ENCODE measurements at places on chromosomes 1 and 21.

GRCh38 chr1:3402258-3403010 lies 52.0 kb upstream of the ARHGEF16 start:
- DNase-seq: no peak

GRCh38 chr1:10472220-10473144 lies at the start of gene DFFA:
TSS of gene DFFA (minus strand) at chr1:10472529. CDS start at chr1:10472458, 71 bp downstream.
- peak; percentile 96 for DNase-seq

DNA sequence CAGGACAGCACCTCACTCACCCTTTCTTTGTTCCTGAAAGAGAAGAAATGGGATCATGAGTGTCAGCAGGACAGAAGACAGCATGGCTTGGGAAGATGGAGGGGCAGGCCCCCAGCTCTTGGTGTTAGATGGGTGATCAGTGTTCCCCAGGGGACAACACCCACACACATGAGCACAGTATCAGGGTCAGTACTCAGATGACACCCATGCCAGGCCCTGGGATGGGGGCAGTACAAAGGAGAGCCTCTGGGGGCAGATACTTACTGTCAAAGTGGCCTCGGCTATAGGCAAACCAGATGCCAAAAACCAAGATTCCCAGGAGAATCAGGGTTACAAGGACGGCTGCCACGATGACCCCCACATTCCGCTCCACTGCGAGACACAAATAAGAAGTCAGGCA lies 21.6 kb downstream of the F11R start:
- DNase-seq: no peak

DNA sequence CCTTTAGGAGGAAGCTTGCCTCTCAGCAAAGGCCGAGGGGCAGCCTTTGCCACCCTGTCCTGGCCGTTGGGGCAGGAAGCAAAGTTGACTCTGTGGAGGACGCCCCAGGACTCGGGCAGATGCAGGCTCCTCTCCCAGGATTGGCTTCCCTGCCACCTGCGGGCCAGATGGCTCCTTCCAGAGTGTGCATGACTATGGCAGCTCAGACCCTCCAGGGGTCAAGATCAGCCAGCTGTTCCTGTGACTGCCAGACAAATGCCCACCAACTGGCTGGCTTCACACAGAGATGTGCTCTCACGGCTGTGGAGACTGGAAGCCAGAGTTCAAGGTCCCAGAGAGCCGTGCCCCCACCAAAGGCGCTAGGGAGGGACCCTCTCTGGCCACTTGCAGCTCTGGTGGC lies 87.0 kb upstream of the VAMP3 start:
- DNase-seq: no peak

GRCh38 chr1:153597206-153597605 lies 15.7 kb downstream of the S100A16 start:
- peak; percentile 76 for DNase-seq

DNA sequence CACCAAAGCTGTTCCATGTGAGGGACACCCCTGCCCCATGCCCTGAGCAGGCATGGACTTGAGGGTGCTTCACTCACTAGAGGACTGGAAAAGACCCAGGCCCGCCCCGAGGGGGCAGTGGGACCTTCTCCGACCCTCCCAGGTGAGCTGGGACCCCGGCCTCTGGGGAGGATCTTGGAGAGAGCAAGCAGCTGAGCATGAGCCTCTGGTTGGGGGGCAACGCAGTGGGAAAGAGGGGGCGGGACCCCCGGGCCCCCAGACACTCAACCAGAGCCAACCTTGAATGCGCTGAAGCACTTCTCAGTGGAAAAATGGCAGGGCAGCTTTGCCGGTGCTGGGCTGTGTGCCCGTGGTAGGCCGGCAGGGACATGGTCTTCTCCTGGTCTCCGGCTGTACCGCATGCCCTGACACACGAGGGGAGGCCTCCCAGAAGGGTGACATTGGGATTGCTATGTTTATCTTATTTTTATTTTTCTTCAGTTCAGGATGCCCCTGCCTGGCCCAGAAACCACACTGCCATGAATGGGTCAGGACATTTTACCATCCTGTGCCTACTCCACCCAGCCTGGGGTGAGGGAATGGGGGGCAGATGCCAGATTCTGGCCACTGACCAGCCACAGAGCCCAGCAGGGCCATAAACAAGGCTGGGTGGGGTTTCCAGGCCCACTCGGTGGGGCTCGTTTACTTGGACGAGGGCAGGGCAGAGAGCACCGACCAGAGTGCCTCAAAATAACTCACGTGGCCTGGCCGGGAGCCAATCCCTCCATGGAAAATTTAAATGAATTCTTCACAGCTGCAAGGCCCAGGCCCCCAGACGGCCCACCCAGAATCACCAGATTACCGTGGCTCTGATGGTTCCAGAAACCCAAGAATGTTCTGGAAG lies 17.2 kb upstream of the LAPTM5 start:
- no peak for DNase-seq

DNA sequence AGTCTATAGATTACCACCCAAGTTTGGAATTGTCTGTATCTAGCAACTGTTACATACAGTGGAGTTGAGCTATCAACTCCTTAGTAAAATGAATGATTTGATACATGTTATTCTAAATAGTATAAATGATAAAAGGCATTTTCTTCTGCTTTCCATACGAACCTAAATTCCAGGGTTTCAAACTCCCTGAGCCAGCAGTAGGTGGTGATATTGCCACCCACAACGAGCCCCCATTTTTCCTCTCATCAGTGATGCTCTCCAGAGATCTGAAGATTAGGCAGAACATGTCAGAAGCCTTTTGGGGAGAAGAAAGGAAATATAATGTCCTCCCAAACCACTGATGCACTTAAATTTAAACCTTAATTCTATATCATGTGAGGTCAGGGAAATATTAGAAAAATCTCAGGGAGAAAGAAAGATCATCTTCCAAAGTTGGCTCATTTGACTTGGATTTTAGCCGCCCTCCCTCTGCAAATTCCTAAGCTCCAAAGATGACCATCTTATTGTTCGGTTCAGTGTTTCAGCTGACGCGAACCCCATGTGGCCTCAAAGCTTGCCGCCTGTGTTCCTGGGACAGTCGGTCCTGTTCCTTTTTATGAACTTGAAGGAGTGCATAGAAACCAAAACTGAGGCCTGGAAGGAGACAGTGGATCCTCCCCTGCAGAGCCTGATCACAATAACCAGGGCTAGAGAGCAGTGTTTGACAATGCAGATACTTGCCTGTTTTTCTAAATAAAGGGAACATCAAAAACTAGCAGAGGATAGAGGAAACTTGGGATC lies 2.3 kb downstream of the EVA1C start:
- no peak for DNase-seq

- DNase-seq: no peak
These were observed 3.3 kb upstream of the MIGA1 start for GRCh38 chr1:77776007-77776700.

- no peak for DNase-seq
These were observed 180.3 kb upstream of the DMRTA2 start for GRCh38 chr1:50603274-50604271.

DNA sequence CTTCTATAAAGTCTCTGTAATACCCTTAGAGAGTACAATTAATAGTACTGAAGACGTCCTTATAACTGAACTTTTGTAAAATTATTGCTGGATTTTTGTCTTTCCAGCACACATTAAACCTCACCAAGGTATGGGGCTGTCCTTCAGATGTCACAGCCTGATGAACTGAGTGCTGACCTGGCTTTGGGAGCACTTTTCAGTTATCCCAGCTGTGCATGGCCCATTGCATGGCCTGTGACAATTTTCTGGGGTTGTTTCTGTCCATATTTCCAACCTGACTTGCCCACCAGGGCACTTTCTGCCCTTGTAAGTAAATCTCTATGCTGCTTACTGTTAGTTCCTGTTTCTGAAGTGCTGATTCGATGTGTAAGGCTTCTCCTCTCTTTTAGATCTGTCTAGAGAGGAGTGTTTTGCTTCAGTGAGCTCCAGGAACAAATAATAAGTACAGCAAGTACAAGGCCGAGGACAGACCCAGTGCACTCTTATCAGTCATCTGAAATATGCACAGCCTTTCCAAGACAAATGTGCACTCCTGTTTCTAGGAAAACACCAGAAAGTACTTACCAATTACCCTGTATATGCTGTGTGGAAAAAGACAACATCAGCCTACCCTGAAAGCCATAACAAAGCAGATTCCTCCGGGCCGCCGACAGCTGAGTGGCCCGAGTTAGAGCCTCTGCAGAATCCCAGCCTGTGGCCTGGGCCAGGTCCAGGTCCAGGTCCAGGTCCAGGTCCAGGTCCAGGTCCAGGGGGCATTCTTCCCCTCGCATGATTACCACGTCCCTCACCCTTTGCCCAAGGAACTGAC lies 121.7 kb downstream of the DHRS3 start:
- peak; percentile 58 for DNase-seq

GRCh38 chr1:167499664-167500101 lies 18.6 kb downstream of the CD247 start:
- no peak for DNase-seq

- no peak for DNase-seq
These were observed 205.8 kb downstream of the TNR start for GRCh38 chr1:175537571-175537970.

- DNase-seq: no peak
These were observed 236.9 kb upstream of the DPYD start for GRCh38 chr1:98157524-98158313.

DNA sequence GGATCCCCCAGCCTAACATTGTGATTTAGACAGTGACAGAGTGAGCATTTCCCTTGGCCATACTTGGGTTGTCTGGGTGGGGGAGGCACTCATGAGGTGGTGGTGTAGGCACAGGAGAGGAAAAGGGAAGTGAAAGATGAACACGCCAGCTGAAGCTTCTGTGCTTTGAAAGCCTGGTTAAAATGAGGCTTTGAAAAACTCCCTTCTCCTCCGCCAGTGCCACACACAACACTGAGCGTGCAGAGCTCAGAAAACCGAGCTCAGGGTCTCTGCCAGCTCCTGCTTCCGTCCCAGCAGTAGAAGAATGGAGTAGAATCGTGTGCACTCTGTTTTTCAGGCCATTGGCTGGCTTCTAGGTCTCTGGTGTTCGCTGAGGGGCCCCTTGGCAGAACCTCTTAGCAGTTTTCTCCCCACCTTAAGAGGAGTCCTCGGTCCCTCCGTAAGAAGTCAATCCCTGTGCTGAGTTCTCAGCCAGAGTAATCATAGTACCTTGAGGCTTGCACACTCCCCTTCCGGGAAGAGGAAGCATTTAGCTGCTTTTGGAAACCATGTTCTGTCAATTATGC lies 12.9 kb downstream of the PLEKHM2 start:
- no peak for DNase-seq

DNA sequence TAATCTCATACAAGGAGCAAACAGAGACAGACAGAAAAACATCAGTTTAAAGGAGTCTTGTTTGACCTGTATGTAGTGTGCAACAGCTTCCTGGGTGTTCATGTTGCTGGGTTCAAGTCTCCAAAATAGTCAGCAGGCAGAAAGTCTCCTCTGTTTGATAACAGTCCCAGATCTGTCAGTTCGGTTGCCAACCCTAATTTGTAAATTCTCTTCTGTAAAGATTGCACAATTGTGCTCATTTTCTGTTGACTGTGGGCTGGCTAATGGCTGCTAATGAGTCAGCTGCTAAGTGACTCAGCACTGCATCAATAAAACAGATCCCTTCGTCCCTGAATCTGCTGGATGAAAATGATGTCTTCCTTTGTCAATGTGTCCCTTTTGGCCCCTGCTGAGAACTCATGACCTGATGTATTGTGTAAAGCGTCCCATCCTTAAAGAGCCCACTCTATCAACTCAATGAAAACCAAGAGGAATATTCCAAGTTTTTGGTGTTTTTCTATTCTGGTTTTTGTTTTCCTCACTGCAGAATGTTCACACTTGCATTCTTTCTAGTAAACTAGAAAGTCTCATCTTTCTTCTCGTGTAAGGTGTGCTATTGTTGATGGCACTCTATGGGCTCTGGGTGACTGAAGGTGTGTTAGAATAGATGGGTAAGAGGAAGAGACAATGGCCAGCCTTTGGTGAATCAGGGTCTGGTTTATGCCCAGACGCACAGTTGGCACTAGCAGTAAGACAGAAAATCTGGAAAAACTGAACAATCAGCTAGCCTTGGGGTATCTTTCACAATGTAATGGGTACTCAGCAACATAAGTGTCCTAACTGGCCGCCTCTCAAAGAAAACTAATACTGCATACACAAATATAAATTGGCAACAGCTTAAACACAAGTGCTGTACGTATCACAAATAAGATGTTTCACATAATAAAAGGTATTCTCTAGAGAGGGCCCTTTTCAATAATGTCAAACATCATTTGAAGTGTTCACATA lies 75.1 kb upstream of the SIPA1L2 start:
- DNase-seq: peak; percentile 84

GRCh38 chr1:166852918-166853317 lies 13.6 kb downstream of the POGK start:
- no peak for DNase-seq

DNA sequence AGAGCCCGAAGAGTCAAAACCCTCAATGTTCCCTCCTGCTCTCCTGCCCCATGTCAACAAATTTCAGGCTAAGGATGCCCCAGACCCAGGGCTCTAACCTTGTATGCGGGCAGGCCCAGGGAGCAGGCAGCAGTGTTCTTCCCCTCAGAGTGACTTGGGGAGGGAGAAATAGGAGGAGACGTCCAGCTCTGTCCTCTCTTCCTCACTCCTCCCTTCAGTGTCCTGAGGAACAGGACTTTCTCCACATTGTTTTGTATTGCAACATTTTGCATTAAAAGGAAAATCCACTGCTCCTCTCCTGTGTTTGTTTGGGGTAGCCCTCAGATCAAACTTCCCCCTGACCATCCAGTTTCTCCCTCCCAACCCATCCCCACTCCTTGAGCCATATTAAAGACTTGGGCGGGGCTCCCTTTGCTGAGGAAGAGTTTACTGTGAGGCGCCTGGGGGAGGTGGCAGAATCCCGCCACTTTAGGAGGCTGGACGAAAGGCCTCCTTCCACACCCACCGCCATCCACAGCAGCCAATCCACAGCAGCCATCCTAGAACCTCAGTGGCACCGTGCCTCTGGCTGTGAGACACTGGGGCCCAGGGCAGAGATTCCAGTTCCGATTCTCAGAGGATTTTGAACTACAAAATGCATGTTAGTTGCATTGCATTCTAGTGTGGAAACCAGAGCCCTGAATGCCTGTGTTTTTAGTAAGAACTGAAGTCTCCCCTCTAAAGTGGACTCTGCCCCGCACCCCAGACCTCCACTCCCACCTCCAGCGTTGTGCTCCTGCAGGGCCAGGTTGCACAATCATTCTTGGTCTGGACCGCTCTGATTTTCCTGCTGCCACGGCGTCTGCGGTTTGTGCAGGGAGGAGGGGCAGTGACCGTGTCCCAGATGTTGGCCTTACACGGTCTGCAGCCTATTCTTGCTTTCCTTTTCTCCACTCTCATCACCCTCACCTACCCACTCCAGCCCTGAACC lies 3.0 kb downstream of the OLFML3 start:
- DNase-seq: peak; percentile 21

GRCh38 chr1:182520736-182521135 lies 68.3 kb downstream of the RNASEL start:
- DNase-seq: no peak

DNA sequence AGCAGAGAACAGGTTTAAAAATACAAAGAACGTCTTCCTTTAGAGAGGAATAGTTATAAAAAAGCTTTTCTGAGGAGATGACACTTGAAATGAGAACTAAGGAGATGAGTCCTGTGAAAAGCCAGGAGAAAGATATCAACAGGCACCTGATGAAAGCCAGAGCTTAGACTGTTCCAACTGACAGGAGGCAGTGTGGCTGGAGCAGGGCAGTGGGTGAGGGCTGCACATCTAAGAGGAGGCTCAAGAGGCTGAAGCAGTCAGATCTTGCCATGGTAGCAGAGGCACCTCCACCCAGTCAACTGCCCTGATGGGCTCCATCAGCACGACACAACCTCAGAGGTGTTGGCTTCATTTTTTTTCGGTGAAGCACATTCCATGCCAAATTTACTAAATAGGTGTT lies 445.3 kb downstream of the ADGRL2 start:
- no peak for DNase-seq

Measured in small intestine (tissue), 16 donors.